Calu3 (cell line): ENCODE measurements at places on chromosomes 11 and 22.

GRCh38 chr22:21741790-21742189 is 6.2 kb upstream of the YPEL1 start:
- no peak for DNase-seq

DNA sequence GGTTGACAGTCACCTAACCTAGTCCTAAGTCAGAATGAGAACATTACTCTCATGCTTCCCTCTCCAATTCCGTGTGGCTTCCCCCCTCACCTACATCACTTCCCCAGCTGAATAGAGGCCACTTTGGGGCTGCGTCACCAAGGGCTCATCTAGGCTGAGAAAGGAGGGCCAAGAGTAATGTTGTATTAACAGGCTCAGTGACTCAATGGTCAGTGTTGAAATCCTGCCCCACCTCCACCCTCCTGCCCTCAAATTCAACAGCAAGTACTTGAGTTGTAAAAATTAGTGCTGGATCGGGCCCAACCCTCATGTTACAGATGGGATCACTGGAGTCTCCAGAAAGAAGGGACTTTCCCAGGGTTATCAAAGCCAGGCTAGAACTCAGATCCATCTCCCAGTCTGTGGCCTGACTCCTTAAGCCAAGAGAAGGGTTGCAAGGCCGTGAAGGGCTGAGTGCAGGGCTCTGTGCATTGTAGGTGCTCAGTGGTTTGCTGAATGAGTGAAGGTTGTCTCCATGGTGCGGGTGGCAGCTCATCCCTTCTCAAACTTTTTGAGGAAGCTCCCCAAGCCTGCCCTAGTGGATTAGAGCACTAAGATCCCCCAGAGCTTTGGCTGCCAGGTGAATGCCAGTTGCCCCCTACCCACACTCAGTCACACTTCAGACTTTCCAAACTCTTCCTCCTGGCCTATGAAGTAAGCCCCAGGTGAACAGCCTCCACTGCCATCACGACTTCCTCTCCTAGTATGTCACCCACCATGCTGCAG is 3.2 kb downstream of the DGAT2 start:
- DNase-seq = no peak

DNA sequence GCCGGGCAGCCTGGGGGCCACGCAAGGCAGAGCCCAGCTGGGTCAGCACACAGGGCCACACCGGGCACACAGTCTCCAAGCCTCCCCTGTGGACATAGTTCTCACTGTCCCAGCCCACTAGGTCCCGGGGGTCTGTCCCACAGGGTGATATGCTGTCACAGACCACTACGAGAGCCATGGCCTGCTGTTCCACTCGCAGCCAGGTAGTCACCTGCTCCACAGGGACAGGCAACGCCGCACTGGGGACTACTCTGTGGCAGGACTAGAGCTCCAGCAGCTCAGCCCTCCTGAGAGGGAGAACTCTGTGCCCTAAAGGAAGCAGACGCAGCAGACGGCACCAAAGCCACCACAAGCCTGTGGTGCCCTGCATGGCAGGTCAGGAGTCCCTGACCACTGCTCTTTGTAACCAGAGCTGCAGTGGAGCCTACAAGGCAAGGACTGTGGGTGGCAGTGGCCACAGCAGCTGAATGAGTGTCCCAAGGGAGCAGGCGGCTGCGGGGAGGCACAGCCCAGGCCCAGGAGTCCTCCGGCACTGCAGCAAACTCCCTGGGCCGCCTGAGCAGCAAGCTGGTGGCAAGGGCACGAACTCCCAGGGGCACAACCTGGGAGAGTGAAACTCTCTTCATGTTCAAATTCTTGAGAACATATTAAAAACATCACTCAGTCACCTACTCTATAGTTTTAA is 171.2 kb upstream of the GRK3 start:
- DNase-seq = no peak

- DNase-seq = no peak
Observed at GRCh38 chr22:50058906-50059880, 1.1 kb upstream of the TTLL8 start.

DNA sequence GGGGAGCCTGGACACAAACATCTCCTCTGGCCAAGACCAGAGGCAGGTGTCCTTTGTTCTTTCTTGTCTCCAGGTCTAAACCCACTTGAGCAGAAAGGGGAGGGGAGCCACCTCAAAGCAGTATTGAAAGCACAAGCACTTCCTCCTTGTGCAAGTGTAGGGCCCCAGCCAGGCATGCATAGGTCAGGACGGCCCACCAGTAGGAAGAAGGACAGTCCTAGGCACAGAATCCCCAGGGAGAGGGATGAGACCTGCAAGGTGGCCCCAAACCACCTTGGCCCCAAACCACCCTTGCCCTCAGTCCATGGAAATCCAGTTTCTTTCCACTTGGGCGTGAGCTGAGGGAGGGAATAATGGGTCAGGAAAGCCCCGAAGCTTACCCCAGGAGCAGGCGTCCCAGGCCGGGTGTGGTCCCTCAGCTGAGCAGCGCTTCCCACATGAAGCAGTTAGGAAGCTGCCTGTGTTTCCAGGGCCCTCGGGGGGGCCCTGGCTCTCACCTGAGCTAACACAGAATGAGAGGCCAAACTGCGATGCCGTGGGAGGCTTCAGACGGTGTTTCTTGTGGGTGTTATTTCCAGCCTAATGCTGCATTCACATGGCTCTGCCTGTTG is 20.4 kb upstream of the IGSF9B start:
- no peak for DNase-seq

DNA sequence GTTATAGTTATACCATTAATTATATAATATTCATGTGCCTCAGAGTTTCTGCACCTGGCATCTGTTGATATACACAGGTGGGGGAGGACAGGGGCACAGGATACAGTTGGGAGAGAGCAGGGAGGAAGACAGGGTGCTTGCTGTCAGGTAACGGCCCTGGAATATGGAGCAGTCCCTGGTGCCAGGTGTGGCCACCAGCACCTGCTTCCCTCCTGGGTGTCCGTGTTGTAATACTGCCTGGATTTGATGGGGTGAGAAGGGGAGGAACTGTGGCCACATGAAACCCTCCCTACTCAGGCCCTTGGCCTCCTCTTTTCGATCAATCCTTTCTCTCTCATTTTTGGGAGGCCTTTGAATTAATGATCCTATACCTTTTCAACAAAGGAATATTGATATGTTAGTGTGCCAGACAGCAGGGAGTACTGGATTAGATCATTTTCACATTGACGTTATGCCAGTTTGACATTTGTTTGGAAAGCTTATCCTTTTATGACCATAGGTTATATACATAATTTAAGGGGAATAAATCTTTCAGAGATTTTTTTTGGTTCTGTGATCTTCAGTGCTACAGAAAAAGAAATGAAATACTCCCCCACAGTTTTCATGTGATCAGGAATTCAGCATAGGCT is 88.6 kb downstream of the TEAD1 start:
- no peak for DNase-seq

DNA sequence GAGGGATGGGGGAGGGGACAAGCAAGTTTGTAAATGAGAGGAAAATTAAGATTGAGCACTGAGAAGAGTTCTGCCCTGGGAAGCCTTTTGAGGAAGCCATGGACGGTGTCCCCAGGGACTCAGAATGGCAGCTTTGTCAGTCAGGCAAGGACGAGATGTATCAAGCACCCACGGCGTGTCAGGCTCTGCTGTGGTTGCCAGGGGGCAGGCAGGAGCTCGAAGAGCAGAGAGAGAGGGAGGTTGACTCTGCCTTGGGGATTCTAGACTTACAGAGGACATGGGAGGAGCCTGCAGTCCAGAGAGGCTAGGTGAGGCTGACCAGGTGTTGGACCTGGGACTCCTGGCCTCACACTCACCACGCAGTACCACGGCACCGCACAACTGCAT is 29.1 kb upstream of the SYT7 start:
- DNase-seq = no peak

- no peak for DNase-seq
Observed at GRCh38 chr11:120568572-120569307, 57.2 kb downstream of the GRIK4 start.

- DNase-seq = no peak
Observed at GRCh38 chr11:121476379-121477032, 23.7 kb upstream of the SORL1-AS1 start.

DNA sequence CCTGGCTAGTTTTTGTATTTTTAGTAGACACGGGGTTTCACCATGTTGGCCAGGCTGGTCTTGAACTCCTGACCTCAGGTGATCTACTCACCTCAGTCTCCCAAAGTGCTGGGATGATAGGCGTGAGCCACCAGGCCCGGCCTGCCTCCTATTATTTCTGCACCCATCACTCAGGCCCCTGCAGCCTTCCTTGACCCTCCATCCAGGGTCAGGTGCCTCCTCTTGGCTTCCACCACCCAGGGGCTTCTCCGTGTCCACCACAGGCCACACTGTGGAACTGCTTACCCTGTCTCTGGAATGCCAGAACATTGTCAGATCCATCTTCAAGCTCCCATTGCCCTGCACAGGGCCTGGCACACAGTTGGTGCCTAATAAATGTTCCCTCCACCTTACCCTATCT is 75.4 kb upstream of the RTL6 start:
- DNase-seq = no peak

- DNase-seq = no peak
Observed at GRCh38 chr11:84819537-84819936, 807.6 kb downstream of the DLG2 start.
